ENCODE measurements at places on chromosomes 1 and 21.

GRCh38 chr1:104056786-104057185 is 307.1 kb downstream of the AMY1C start:
- no peak for DNase-seq

DNA sequence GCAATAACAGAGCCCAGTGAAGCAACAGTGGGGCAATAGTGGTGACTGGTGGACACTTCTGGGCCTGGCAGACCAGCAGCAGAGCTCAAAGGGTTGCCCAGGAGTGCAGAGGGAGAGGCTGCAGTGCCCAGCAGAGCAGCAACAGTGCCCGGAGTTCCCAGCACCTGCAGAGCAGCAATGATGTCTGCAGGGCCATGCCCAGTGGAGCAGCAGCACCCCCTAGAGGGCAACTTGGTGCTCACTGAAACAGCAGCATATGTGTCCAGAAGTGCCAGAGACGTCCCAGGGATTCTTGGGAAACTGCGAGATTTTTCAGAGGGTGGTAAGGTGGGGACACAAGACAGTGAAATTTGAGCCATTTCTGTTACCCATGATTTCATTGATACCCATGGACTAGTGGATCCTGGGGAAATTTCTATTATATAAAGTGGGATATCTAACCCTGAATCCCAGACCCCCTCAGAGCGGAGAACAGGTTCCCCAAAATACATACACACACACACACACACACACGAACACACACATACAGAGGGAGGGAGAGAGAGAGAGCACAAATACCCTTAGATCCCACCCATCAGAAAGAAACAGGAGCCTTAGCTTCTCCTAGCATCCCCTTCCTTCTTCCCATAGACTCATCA is 156.9 kb upstream of the GJB5 start:
- DNase-seq: peak; percentile 31

GRCh38 chr1:109764561-109765482 is 1.1 kb upstream of the EPS8L3 start:
- no peak for DNase-seq

GRCh38 chr1:75733661-75734060 is 9.2 kb downstream of the ACADM start:
- no peak for DNase-seq

GRCh38 chr1:193537266-193538002 is 351.0 kb upstream of the B3GALT2 start:
- DNase-seq: peak; percentile 65

GRCh38 chr1:86645851-86646250 is 58.5 kb upstream of the SH3GLB1 start:
- no peak for DNase-seq

DNA sequence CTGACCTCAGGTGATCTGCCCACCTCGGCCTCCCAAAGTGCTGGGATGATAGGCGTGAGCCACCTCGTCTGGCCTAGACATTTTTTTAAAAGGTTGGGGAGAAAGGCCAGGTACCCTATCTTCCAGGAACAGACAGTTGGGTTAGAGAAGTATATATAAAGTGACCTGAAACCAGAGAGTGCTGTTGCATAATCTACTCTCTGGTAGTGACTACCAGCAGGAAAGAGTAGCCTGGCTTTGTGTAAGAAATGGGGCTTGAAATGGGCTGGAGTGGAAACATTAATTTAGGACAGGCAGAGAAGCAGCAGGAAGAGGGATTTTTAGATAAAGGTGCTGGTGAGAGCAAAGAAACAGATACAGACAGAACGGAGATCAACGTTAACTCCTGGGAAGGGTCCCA is 125.8 kb upstream of the HOOK1 start:
- no peak for DNase-seq

Measured in stimulated activated CD4-positive, alpha-beta T cell treated with anti-CD3 and anti-CD28 coated beads, TNF-alpha, amount 100 ng/mL, for 48 hours (primary cell).